ENCODE measurements at places on chromosomes 5 and 9.

GRCh38 chr9:16484180-16484579 lies 386.3 kb downstream of the BNC2 start:
- no peak for DNase-seq

DNA sequence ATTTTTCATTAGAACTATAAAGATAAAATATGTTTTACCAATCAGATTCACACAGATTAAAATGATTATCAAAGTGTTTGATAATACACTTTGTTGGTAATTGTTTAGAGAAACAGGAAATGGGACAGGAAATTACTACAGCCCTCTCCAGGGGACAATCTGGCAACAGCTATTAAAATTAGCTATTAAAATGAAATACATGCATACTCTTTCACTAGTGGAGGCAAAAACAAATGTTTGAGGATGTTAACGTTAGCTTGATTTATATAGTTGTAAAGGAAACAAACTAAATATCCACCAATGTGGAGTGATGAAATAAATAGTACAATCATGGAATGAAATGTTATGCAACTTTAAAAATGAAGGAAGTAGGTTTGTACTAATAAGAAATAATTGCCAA lies 53.7 kb downstream of the TARS1 start:
- DNase-seq = no peak

DNA sequence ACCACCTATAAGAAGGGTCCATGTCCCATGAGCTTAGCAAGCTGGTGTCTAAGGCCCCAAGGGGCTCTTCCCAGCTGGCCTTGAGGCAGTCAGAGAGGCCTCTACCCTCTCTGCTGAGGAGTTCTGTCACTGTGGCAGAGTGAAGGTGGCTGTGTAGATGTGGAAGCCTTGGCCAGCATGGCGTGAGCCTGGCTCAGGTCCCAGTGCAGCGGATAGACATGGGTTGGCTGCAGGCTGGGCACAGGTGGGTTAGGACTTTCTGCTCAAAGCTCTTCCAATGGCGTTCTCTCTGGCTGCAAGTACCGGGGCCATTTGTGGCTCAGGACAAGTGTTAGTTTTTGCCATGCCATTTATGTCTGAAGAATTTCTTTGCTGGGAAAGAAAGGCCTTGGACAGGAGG lies 47.3 kb downstream of the JADE2 start:
- DNase-seq = no peak

GRCh38 chr5:1526190-1526631 lies 2.5 kb upstream of the LPCAT1 start:
- peak; percentile 31 for DNase-seq

- DNase-seq = no peak
Observed at GRCh38 chr9:100584951-100585350, 7.1 kb downstream of the CAVIN4 start.

DNA sequence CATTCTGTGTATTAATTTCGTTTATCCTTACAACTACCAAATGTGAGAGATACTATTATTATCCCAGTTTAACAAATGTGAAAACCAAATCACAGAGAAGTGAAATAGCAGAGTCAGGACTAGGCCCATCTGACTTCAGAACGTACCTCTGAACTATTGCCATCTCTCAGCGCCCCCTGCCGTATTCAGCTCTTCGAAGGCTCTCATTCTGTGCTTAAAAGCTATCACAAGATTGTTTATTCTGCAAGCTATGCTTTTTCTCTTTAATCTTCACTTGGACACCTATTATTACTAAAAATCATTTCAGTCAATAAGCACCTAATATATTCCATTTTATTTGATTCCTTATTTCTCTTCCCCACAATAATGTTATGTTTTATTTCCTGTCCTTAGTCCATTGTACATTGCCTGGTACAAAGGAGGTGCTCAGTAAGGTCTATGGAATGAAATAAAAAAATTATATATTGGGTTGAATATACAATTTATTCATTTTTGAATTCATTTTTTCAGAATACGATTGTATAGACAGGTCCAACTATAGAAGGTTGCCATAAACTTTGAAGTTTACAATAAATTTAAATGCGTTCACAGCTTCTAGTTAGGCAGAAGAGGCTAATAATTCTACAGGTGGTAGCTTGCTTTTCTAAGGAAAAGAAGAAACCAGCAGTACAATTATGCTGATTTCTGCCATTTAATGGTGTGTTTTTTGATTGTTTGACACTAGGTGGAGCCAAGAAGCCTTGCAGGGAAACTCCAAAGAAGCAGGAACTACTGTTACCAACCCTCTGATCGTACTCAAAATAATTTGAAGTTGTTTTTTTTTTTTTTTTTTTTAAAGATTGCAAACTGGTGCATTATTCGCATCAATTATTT lies 202.2 kb upstream of the DMRTA1 start:
- peak; percentile 21 for DNase-seq

- DNase-seq = no peak
Observed at GRCh38 chr9:27800159-27800558, 226.9 kb upstream of the C9orf72 start.

GRCh38 chr5:23026252-23027170 lies 173.4 kb upstream of the CDH12 start:
- DNase-seq = no peak
